ENCODE measurements at places on chromosomes 3 and 15. TPM values are rescaled to one million over a fixed set of nuclear protein-coding genes. Genes with fewer than 3 reads are reported as not detected.

DNA sequence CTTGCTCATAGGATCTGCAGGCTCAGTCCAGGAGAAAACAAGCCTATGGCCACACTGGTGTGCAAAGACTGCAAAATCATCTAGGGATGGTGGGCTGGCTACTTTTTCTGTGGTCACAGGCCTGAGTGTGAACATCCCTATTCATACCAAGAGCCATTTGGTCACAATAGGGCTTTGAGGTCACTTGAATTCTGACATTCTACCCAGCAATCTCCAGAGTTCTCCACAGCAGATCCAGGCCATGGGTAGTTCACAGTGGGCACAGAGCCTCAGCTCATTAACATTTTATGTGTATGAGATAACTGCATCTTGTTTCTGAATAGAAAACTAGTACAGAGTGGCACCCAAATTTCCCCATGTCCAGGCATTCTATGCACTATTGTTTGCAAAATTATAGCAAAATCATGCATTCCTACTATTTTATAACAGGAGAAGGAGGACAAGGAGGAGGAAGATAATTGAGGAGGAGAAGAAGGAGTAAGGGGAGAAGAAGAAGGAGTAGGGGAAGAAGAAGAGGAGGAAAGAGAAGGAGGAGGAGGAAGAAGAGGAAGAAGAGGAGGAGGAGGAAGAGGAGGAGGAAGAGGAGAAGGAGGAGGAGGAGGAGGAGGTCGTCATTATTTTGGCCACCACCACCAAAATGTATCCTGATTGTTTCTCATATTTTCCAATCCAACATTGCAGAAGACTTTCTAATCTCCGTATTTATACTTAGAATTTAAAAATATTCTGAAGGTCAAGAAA lies 129.0 kb downstream of the SEMA6D start:
- H3K27ac ChIP-seq: no peak overlapping the region
- H3K27me3 ChIP-seq: no peaks in the 10 kb centered on the region
- no peak for DNase-seq
- H3K36me3 ChIP-seq: no peaks in the 10 kb centered on the region

- no peaks in the 10 kb centered on the region for H3K27me3 ChIP-seq
- DNase-seq: no peak
- peaks cover 3% of the 10 kb centered on the region for H3K36me3 ChIP-seq
- no peak overlapping the region for H3K4me3 ChIP-seq
- no peak overlapping the region for H3K27ac ChIP-seq
These were observed 24.4 kb downstream of the PTPN23 start for GRCh38 chr3:47404955-47405790.

DNA sequence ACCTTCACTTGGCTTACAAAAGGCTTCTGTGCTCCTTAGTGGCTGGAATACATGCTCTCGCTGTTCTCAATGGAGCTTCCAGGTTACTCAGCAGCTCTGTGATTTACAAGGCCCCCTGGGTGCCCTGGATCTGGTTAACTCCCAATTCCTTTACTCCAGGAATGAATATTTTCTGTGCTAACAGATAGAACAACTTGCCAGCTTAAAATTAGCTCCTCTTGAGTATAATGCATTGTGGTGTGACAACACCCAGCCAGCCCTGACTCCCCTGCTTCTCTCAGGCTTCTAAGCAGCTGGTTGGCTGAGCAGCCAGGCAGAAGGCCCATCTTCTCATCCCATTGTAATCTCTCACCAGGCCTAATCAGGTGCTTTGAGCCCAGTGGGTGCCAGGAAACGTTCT lies 246.4 kb downstream of the ALCAM start:
- DNase-seq: no peak
- no peaks in the 10 kb centered on the region for H3K27me3 ChIP-seq
- H3K36me3 ChIP-seq: no peaks in the 10 kb centered on the region
- peaks cover 13% of the 10 kb centered on the region for H3K4me1 ChIP-seq

GRCh38 chr3:135419155-135419554 lies 546.4 kb upstream of the PPP2R3A start:
- H3K27ac ChIP-seq: no peak overlapping the region
- no peak overlapping the region for H3K4me3 ChIP-seq
- H3K4me1 ChIP-seq: no peaks in the 10 kb centered on the region
- peaks cover 6% of the 10 kb centered on the region for H3K27me3 ChIP-seq
- no peak for DNase-seq

DNA sequence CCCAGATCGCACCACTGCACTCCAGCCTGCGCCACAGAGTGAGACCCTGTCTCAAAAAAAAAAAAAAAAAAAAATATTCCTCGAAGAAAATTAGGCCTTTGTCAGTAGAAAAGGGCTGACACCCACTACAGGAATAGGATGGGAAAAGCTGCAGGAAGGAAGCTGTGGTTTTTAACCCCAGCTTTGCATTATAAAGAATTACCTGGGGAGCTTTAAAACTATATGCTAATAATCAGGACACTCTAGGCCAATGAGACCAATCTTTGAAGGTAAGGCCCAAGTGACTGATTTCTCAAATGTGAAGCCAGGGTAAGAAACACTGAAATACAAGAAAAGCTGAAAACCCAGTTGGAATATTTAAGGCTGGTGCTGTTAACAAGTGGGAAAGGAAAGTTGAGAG lies 74.3 kb downstream of the RBPMS2 start:
- no peak overlapping the region for H3K27ac ChIP-seq
- no peak for DNase-seq
- no peak overlapping the region for H3K4me3 ChIP-seq
- H3K27me3 ChIP-seq: no peaks in the 10 kb centered on the region
- no peaks in the 10 kb centered on the region for H3K36me3 ChIP-seq
- H3K4me1 ChIP-seq: peaks cover 55% of the 10 kb centered on the region

GRCh38 chr15:63758341-63758740 lies 75.4 kb downstream of the HERC1 start:
- H3K36me3 ChIP-seq: no peaks in the 10 kb centered on the region
- H3K27ac ChIP-seq: no peak overlapping the region
- no peak overlapping the region for H3K4me3 ChIP-seq
- no peak for DNase-seq
- no peaks in the 10 kb centered on the region for H3K27me3 ChIP-seq

- no peak overlapping the region for H3K4me3 ChIP-seq
- no peaks in the 10 kb centered on the region for H3K36me3 ChIP-seq
These were observed 542.2 kb downstream of the FOXP1 start for GRCh38 chr3:71041371-71041770.

The FOXB1 gene
- total RNA-seq: not detected

DNA sequence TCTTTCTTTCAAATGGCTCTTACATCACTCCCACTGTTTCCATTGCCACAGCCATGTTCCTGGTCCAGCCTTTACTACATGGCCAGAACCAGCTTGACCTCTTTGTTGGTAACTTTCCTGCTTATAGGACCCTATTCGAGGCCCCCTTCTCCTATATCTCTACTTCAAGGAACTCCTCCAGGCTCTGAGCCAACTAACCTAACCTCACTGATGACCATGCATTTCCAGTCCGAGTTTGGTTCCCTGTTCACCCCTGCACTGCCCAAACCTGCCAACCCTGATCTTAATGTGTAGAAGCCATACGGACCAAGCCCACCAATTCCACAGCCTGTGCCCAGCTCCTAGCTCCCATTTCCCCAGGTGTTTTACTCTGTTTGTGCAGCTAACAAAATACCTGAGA lies 38.4 kb upstream of the TIPARP start:
- H3K27ac ChIP-seq: no peak overlapping the region
- DNase-seq: no peak
- peaks cover 6% of the 10 kb centered on the region for H3K4me1 ChIP-seq
- H3K27me3 ChIP-seq: no peaks in the 10 kb centered on the region
- no peaks in the 10 kb centered on the region for H3K36me3 ChIP-seq

- no peak overlapping the region for H3K4me3 ChIP-seq
- peaks cover 8% of the 10 kb centered on the region for H3K27me3 ChIP-seq
- no peaks in the 10 kb centered on the region for H3K4me1 ChIP-seq
- DNase-seq: peak; percentile 60
- H3K27ac ChIP-seq: no peak overlapping the region
These were observed 18.4 kb downstream of the CCK start for GRCh38 chr3:42247576-42248027.

The SEMA3F gene
- 15.7 TPM for total RNA-seq

The ALDH1L1 gene
- 0.81 TPM for total RNA-seq

The CIP2A gene
- total RNA-seq: 41.6 TPM

DNA sequence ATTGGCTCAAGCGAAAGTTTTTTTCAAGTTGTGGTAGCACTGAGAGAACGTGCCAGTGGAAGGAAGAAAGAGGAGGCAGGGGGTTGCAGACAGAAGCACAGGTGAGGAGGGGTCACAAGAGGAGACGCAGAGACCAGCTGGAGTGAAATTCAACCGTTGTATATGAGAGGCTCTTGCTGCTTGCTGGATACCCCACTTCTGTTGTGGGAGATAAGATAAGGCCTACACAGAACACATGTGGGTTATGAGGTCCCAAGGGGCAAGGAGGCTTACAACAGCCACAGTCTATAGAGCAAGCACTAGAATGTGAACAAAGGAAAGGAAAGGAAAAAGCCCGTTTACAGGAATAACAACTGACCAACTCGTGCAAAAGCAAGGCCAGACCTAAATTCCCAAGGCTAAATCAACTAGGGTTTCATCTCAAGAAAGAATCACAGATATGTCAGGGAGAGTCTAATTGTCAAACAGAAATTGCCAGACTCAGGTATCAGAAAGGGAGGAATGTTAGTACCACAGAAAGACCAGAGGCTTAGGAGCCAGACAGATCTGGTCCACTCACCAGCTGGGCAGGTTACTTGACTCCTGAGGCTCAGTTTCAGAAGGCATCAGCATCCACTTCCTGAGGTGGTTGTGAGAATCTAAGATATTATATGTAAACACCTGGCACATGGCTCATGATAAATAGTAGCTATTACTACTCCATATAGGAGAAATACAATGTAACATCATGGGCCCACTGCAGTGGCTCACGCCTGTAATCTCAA lies 60.9 kb downstream of the MSL2 start:
- no peaks in the 10 kb centered on the region for H3K4me1 ChIP-seq
- no peak for DNase-seq
- no peaks in the 10 kb centered on the region for H3K27me3 ChIP-seq

GRCh38 chr3:175695251-175695650 lies 836.1 kb downstream of the NAALADL2 start:
- H3K27ac ChIP-seq: no peak overlapping the region
- no peaks in the 10 kb centered on the region for H3K27me3 ChIP-seq
- no peak overlapping the region for H3K4me3 ChIP-seq
- no peaks in the 10 kb centered on the region for H3K4me1 ChIP-seq
- H3K36me3 ChIP-seq: no peaks in the 10 kb centered on the region

The TAGLN3 gene
- total RNA-seq: 0.64 TPM

The BNIP2 gene
- total RNA-seq: 53.1 TPM

The AP3B2 gene
- total RNA-seq: 0.07 TPM

- DNase-seq: no peak
- no peak overlapping the region for H3K27ac ChIP-seq
- H3K36me3 ChIP-seq: no peaks in the 10 kb centered on the region
- H3K27me3 ChIP-seq: no peaks in the 10 kb centered on the region
- peaks cover 30% of the 10 kb centered on the region for H3K4me1 ChIP-seq
These were observed 60.1 kb upstream of the OSTN start for GRCh38 chr3:191138937-191139336.

GRCh38 chr15:52483707-52484106 lies 45.0 kb downstream of the MYO5A start:
- H3K27ac ChIP-seq: no peak overlapping the region
- H3K4me1 ChIP-seq: no peaks in the 10 kb centered on the region
- H3K27me3 ChIP-seq: no peaks in the 10 kb centered on the region
- no peak overlapping the region for H3K4me3 ChIP-seq
- no peaks in the 10 kb centered on the region for H3K36me3 ChIP-seq

The ZIC1 gene
- total RNA-seq: not detected

- DNase-seq: no peak
- no peak overlapping the region for H3K4me3 ChIP-seq
- H3K27me3 ChIP-seq: no peaks in the 10 kb centered on the region
- H3K27ac ChIP-seq: no peak overlapping the region
- H3K4me1 ChIP-seq: peaks cover 46% of the 10 kb centered on the region
These were observed 107.7 kb downstream of the IGF2BP2 start for GRCh38 chr3:185717121-185717520.
